ENCODE measurements at places on chromosomes 6 and 20.

DNA sequence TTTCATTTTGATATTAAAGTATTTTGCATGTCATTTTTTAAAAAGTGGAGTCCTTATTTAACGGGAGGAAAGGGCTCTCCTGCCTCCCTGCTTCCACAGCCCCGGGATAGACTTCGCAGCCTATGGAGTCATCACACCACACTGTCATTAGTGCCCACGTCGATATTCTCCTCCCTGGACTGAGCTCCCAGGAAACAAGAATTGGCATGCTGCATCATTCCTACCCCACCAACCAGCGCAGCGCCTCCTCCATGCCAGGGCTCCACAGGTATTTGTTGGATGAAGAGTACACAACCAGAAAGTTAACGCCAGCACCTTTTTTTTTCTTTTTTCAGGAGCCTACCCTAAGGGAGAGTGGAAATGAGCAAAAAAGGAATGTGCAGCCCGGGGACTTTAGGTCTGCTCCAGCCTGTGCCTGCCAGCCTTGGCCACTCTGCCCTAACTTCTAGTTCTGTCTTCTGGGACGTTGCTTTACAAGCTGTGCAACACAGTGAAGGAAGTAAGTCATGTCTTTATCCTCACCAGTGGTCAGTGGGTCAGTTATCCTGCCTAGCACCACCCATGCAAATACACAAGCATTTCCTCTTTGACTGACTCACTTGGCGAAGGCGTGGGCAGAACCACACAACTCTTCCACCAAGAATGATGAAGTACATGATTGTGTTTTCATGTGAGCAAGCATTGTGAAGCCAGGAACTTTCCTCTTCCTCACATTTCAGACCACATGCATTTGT, 180.7 kb upstream of the UST start:
- no peak for DNase-seq

DNA sequence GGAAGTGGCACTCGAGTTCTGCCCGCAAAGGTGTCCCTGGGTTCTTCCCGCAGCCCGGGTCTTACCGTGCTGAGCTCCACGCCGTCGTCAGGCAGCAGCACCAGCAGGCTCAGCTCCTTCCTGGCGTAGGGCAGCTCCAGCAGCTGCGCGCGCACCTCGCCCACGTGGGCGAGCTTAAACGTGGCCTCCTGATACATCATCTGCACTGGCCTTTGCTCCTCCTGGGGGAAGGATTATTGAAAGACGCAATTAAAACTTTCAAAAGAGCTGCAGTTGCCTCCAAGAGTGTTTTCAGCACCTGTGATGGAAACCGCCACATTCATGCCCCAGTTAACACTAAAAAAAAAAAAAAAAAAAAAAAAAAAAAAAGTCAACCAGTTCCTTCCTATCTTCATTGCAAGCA, 11.3 kb downstream of the SERPINB9 start:
- DNase-seq, result no peak

GRCh38 chr6:11869672-11870340, 91.2 kb upstream of the ADTRP start:
- DNase-seq, result no peak

GRCh38 chr6:25301362-25301761, 22.2 kb downstream of the CARMIL1 start:
- DNase-seq, result no peak

GRCh38 chr6:122476131-122476530, 4.5 kb upstream of the SERINC1 start:
- DNase-seq, result no peak

All from hypothalamus (tissue), 51 donors.